Neural progenitor cell (in vitro differentiated cells): ENCODE measurements at places on chromosomes 16 and 17.

- DNase-seq = peak; percentile 37
Measured at GRCh38 chr16:47258874-47259461, 115.2 kb upstream of the NETO2 start.

GRCh38 chr17:80029258-80029974 is 6.3 kb downstream of the TBC1D16 start:
- DNase-seq = no peak

- DNase-seq = no peak
Measured at GRCh38 chr16:17272716-17273115, 198.0 kb downstream of the XYLT1 start.

DNA sequence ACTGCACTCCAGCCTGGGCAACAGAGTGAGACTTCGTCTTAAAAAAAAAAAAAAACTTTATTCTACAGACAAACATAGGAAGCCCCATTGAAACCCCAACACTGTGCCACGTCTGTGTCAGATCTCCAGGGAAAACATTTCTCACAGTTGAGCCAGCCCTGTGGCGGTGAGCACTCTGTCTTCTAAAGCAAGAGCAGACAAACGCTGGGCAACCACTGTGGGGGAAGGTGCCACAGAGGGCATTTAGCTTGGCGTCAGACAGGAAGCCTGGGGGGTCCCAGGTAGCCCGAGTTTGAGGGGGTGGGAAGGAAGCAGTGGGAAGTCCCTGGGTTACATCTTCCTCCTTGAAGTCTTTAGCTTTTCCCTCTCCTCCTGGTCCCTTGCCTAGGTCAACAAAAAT is 16.0 kb downstream of the C17orf100 start:
- no peak for DNase-seq

GRCh38 chr16:72311426-72311825 is 139.5 kb upstream of the PMFBP1 start:
- no peak for DNase-seq

GRCh38 chr17:46150216-46150963 is 42.8 kb downstream of the KANSL1 start:
- no peak for DNase-seq

DNA sequence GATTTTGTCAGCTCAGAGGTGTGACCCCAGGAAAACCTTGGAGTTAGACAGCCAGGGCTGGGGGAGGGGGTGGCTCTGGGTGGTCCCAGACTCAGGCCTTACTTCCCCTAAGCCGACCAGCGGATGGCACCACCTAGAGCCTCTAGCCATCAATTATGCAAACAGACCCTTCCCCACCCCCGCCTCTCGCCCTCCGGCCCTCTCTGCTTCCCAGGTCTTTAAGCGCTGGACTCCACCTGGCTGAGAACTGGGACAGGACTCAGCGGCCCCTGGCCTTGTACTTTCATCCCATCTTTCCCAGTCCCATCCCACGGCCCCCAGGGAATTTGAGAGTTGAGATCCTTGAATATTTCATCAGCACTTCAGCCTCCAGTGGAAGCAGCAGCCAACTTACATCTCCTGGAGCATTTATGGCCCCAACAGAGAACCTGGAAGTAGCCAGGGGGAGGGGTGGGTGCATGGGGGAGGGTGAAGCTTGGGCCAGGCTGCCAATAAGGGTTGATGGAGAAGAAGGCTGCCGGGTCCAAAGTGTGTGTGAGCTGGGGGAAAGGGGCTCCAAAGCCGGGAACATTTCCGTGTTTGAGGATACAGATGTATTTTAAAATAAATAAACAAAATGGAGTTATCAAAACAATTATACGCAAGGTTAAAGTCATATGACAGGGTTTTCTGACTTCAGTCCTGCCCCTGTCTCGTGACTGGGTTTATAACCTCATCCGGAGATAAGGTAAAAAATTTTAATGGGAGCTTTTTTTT is 7.5 kb upstream of the JUP start:
- DNase-seq = peak; percentile 79

DNA sequence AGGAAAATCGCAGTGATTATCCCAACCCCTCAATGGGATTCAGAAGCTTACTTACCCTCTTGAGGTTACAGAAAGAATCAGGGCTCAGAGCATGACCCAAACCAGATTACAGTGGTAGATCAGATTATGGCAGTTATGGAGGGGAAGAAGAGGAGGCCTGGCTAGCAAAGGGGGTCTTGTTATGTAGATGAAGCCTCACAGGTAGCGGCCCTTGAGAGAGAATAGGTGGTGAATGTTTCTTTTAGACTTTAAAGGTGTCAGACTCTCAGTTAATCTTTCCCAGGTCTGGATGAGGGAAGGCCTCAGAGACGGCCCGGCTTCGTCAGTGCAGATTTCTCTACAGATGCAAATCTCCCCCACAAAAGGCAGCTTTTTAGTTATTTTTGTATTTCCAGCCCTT is 15.6 kb downstream of the RNF112 start:
- DNase-seq = no peak

DNA sequence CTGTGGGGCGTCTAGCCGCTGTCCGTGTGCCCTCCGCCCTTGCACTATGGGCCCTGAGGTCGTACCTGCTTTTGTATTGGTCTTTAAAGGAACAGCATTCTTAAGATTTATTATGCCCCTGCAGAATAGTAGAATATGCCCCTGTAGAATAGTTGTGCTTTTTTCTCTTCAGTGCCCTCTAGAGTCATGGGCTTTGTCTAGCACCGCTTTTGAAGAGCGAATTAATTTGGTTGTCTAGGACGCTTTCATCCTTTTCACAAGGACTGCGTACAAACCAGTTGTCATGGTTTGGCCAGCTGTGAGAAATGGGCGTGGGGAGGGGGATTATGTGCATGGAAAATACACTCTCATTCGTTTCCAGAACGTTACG is 621 bp downstream of the CEP95 start:
- peak; percentile 86 for DNase-seq

DNA sequence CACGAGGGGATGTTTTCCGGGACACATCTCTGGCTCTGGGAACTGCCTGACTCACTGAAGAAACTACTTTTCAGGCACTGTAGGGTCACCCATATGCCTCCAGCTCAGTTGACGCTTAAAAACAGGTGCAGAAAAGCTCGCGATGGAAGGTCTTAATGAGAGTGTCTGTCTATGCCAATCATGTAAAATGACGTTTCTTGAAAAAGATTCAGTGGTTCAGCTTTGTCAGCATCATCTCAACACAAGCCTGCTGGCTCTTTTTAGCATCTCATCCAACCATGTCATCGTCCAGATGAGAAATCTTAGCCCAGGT is 27.5 kb downstream of the OR1D5 start:
- no peak for DNase-seq

DNA sequence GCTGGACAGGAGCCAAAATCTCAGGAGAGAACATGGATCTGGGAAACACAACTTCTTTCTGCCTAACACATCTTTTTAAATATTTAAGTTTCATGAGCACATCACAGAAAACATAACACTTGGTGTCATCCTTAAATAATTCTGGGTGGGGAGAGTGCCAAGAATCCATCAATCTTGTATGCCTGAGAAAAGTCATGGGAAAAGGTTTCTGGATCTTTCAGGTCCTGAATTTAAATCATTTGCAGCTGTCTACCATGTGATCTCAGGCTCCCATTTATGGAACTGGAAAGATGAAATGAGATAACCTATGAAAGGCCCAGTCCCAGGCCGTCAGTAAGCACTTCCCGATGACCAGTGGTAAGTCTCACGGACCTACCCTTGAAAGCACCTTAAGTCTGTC is 15.1 kb downstream of the CDH11 start:
- no peak for DNase-seq

- DNase-seq = no peak
Measured at GRCh38 chr16:55964923-55965475, 89.8 kb upstream of the CES5A start.

DNA sequence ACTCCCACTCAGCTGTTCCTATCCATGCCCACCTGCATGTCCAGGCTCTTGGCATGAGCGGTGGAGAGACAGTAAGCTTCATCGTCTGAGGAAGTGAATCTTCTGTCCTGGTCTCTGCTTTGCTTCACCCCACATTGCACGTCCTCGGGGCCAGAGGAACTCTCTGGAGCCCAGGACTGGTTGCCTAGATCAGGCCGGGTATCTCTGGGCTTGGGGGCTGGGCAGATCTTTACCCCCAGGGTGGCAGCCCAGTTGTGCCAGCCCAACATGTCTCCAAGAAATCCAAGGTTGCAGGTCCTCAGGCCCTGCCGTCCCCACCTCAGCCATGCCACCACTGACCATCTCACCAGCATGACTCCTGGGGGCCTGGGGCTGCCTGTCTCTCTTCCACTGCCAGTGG is 58.3 kb downstream of the BEAN1 start:
- DNase-seq = no peak

DNA sequence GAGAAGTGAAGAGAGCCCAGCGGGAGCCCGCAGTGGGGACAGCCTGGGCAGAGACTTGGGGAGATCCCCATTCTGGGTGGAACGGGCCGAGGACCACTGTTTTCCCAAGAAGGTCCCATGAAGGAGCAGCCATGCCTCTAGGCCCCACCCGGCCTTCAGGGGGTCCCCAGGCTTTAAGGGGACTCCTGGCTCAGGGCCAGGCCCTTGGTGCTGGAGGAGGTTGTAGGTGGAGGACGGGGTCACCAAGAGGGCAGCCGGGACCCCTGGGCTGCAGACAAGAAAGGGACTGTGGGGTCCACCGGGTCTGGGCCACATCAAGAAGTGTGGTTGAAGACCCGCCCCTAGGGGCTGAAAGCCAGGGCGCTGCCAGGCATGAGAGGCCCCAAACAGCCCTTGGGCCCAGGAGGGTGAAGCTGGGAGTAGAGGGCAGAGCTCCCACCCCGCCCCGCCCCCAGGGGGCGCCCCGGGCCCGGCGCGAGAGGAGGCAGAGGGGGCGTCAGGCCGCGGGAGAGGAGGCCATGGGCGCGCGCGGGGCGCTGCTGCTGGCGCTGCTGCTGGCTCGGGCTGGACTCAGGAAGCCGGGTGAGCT is at the start of gene PRSS21:
Gene PRSS21, plus strand, starts transcription at position 487 of the 589 bp plus-strand sequence. Its CDS starts 32 bp downstream, at position 519.
- no peak for DNase-seq

DNA sequence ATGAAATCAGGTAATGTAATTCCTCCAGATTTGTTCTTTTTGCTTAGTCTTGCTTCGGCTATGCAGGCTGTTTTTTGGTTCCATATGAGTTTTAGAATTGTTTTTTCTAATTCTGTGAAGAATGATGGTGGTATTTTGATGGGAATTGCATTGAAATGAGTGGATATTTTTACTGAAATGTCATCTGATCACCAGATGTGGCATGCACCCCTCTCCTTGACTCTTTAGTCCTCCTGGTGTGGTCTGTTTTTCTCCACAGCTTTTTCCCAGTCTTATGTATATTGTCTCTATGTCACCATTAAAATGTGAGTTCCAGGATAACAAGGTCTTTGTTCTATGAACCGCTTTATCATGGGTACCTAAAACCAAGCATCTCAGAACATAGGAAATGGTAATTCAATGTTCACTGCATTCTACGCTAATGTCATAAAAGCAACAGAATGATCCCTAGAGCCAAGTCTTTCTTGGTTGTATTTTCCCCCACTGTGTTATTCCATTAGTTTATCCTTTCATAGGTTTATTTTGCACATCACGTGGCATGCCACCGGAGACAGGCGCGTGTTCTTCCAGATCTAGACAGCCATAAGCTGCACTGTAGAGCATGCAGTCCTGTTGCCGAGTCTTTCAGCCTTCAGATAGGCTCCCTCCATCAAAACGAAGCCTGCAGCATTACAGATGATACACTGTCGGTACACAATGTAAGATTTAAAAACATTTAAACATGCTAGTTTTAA is 172.5 kb downstream of the RPTOR start:
- DNase-seq = no peak
